ENCODE measurements at places on chromosomes 13 and 19.

GRCh38 chr13:85575110-85575509 lies 224.1 kb downstream of the SLITRK6 start:
- no peaks in the 10 kb centered on the region for H3K27me3 ChIP-seq
- no peaks in the 10 kb centered on the region for H3K36me3 ChIP-seq

DNA sequence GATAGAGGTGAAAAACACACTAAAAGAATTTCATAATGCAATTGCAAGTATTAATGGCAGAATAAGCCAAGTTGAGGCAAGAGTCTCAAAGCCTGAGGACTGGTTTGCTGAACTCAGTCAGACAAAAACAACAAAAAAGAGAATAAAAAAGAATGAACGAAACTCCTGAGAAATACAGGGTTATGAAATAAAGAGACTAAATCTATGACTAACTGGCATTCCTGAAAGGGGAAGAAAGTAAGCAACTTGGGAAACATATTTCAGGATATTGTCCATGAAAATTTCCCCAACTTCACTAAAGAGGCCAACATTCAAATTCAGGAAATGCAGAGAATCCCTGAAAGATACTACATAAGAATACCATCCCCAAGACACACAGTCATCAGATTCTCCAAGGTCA lies 47.8 kb downstream of the UBL3 start:
- no peak overlapping the region for H3K27ac ChIP-seq
- no peak overlapping the region for H3K4me3 ChIP-seq
- no peaks in the 10 kb centered on the region for H3K36me3 ChIP-seq
- H3K4me1 ChIP-seq = peaks cover 34% of the 10 kb centered on the region
- DNase-seq = no peak
- H3K27me3 ChIP-seq = no peaks in the 10 kb centered on the region

- DNase-seq = peak; percentile 63
- no peak overlapping the region for H3K4me3 ChIP-seq
- no peaks in the 10 kb centered on the region for H3K36me3 ChIP-seq
- peaks cover 7% of the 10 kb centered on the region for H3K4me1 ChIP-seq
These were observed 209.2 kb downstream of the KCTD12 start for GRCh38 chr13:76677043-76677442.

- peak; percentile 79 for DNase-seq
- peak overlapping the region; percentile 78 for H3K27ac ChIP-seq
- H3K27me3 ChIP-seq = no peaks in the 10 kb centered on the region
- H3K4me1 ChIP-seq = peaks cover 13% of the 10 kb centered on the region
- peaks cover 2% of the 10 kb centered on the region for H3K36me3 ChIP-seq
These were observed 14.7 kb downstream of the TLE5 start for GRCh38 chr19:3047496-3048189.

DNA sequence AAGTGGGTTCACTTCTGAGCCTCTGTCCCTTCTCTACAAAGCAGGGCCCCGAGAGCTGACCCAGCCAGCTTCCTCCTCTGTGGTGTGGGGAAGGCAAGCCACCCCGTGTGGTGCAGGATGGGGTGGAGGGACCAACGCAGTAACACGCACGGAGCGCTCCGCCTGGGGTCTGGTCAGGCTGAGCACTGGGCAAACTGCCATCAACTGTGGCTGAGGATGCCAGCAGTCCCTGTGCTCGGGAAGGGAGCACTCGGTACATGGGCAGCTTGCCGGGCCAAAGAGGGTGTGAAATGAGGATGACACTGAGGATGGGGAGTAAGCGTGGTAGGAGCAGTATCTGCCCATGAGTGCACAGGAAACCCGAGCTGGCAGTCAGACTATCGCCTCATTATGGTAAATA lies 7.6 kb upstream of the GMIP start:
- H3K4me3 ChIP-seq = no peak overlapping the region
- peak; percentile 59 for DNase-seq
- H3K27ac ChIP-seq = no peak overlapping the region
- H3K36me3 ChIP-seq = peaks cover 99% of the 10 kb centered on the region

DNA sequence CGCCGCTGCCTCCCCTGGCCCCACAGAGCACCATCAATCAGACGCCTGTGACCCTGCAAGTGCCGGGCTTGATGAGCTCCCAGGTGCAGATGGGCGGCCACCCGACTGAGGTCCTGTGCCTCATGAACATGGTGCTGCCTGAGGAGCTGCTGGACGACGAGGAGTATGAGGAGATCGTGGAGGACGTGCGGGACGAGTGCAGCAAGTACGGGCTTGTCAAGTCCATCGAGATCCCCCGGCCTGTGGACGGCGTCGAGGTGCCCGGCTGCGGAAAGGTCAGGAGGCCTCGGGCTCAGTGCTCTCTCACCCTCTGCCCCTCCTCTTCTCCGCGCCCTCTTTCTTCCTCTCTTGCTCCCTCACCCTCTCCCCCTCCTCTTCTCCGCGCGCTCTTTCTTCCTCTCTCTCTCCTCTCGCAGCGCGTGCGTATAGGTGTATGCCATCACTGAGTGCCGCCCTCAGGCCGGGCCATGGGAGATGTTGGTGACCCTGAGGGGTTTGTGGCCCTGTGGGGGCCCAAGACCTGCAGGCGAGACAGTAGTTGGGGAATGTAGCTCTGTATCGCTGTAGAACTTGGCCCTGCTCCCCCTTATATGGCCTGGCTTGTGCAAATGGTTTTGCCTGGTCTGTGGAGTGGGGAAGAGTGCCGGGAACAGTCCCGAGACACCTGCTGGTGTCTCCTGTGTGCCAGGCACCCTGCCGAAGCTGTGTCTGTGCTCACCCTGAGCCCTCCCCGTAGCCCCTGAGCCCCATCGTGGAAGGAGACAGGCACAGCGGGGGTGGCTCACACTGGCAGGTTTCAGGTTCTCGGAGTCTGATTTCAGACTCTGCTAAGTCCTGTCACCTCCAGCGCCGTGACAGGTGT lies 5.4 kb upstream of the EPN1 start:
- no peak overlapping the region for H3K4me3 ChIP-seq
- DNase-seq = no peak
- peaks cover 71% of the 10 kb centered on the region for H3K36me3 ChIP-seq
- peaks cover 55% of the 10 kb centered on the region for H3K4me1 ChIP-seq
- no peaks in the 10 kb centered on the region for H3K27me3 ChIP-seq

GRCh38 chr19:35491836-35492360 lies 1.6 kb upstream of the KRTDAP start:
- no peaks in the 10 kb centered on the region for H3K36me3 ChIP-seq
- H3K4me1 ChIP-seq = peaks cover 8% of the 10 kb centered on the region
- DNase-seq = no peak
- H3K27me3 ChIP-seq = peaks cover 39% of the 10 kb centered on the region
- no peak overlapping the region for H3K4me3 ChIP-seq

DNA sequence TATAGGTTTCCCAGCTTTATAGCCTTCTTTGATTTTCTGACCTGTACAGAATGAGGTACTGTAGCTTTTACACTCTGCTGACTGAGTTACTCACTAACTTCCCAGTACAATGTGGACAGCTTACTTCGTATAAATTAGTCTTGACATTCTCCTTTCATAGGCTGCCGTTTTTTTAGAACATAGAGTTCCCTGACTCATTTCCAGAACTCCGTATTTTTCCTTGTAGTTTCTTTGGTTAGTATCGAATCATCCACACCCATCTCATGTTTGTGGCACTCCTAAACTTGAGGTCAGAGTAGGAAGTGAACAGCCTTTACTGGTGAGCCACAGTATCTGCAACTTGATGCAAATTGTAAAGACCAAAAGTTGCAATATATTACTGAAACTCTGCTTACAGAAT lies 303.9 kb downstream of the SLITRK5 start:
- H3K27me3 ChIP-seq = no peaks in the 10 kb centered on the region
- no peak overlapping the region for H3K27ac ChIP-seq
- DNase-seq = no peak
- H3K4me3 ChIP-seq = no peak overlapping the region
- H3K36me3 ChIP-seq = no peaks in the 10 kb centered on the region

DNA sequence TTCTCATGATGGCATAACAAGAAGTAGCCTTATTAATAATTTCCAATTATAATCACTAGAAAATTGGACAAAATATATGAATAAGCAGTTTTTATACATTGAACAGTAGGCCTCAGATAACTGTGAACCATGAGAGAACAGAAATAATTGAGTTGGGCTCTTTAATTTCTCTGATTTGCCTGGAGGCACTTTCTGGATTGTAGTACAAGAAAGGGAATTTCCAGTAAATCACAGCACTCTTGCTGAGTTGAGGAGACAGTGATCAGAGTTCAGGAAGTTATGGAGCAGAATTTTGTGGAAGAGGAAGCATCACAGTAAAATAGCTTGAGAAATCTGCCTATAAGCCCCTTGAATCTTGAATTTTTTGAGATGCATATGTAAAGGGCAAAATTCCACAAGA lies 216.2 kb downstream of the MAB21L1 start:
- H3K27ac ChIP-seq = no peak overlapping the region
- H3K27me3 ChIP-seq = no peaks in the 10 kb centered on the region
- DNase-seq = no peak
- H3K4me1 ChIP-seq = no peaks in the 10 kb centered on the region
- no peak overlapping the region for H3K4me3 ChIP-seq
- H3K36me3 ChIP-seq = no peaks in the 10 kb centered on the region

DNA sequence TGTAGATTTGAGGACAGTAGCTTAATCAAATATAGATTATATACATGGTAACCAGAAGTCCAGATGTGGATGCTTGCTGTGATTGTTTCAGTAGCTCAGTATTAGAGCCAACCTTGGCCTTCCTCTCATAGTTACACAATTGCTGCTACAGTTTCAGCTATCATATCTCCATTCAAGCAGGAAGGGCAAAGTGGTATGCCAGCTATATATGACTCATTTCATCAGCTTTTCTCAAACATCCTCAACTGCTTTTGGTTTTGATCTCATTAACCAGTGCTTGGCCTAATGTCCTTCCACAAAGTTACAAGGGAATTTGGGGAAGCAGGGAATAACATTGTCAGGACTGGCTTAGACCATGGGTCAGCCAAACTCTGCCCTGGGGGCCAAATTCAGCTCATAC lies 73.0 kb upstream of the MAB21L1 start:
- no peak for DNase-seq
- no peak overlapping the region for H3K27ac ChIP-seq
- no peak overlapping the region for H3K4me3 ChIP-seq
- H3K4me1 ChIP-seq = peaks cover 8% of the 10 kb centered on the region

GRCh38 chr13:105908586-105908985 lies 626.9 kb downstream of the EFNB2 start:
- H3K27me3 ChIP-seq = no peaks in the 10 kb centered on the region
- H3K36me3 ChIP-seq = no peaks in the 10 kb centered on the region

DNA sequence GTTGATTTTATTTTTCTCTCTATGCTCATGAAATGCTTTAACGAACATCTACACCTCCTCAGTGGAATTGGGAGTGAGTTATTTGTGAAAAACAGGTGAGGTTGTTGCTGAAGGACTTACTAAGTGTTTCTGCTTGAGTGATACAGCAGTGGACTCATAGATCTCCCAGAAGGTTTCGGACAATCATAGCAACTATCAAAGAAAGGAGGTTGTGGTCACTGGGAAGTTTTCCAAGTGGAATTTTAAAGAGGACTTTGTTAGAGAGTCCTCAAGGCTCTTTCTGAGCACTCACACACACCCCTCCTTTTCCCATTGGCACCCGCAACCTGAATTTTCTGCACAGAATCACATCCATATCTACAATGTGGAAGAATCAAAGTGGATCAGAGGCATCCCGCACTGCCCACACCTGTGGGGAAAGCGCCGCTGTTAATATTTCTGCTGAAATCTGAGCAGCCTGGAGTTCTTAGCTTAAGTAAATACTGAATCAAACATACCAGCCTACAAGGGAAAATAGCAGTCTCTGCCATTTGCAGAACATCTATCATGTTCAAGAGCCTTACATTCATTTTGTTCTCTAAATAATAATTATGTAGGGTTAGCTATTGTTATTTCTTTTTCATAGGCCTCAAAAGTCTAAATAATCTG lies 719.4 kb downstream of the DIAPH3 start:
- H3K4me3 ChIP-seq = no peak overlapping the region
- H3K27me3 ChIP-seq = no peaks in the 10 kb centered on the region
- H3K4me1 ChIP-seq = peaks cover 5% of the 10 kb centered on the region
- no peaks in the 10 kb centered on the region for H3K36me3 ChIP-seq
- peak overlapping the region; percentile 22 for H3K27ac ChIP-seq
- DNase-seq = no peak

GRCh38 chr13:97212601-97213040 lies 9.5 kb upstream of the MBNL2 start:
- no peak overlapping the region for H3K4me3 ChIP-seq
- no peaks in the 10 kb centered on the region for H3K36me3 ChIP-seq
- H3K27ac ChIP-seq = no peak overlapping the region
- H3K4me1 ChIP-seq = peaks cover 9% of the 10 kb centered on the region

DNA sequence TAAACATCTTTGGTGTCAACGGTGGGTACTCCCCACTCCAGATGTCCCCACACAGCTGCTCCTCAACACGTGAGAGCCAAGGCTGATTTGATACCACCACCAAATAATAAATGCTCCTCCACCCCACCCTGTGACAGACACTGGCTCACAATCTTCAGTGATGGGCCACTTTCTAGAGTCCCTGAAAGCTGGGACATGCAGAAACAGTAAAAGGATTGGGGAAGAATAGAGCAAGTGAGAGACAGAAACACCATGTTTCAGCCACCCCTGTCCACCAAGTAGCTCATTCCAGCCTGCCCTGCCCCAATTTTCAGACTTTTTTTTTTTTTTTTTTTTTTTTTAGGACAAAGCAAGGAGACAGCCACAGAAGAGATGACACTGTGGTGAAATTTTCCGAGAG lies 1.6 kb downstream of the SLC46A3 start:
- peaks cover 55% of the 10 kb centered on the region for H3K4me1 ChIP-seq
- DNase-seq = no peak
- H3K27me3 ChIP-seq = no peaks in the 10 kb centered on the region
- H3K4me3 ChIP-seq = peak overlapping the region; percentile 82
- H3K27ac ChIP-seq = peak overlapping the region; percentile 99

DNA sequence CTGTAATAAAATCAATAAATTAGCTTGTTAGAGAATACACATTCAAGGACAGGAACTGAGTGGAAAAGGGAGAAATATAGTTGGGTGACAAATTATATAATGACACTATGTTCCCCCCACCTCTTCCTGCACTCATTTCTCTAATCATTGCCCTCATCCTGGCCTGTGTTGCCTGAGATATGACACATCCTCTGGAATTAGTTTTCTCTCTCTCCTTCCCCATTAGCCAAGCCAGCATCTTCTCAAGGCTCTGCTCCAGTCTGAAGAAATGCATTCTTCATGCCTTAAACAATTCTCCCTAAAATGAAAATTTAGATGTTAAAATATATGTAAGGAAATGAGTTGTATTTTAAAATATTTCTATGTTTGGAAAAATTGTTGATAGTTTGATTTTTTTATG lies 280.3 kb downstream of the POU4F1 start:
- H3K4me3 ChIP-seq = no peak overlapping the region
- DNase-seq = no peak
- H3K36me3 ChIP-seq = no peaks in the 10 kb centered on the region
- no peak overlapping the region for H3K27ac ChIP-seq
- H3K4me1 ChIP-seq = no peaks in the 10 kb centered on the region

DNA sequence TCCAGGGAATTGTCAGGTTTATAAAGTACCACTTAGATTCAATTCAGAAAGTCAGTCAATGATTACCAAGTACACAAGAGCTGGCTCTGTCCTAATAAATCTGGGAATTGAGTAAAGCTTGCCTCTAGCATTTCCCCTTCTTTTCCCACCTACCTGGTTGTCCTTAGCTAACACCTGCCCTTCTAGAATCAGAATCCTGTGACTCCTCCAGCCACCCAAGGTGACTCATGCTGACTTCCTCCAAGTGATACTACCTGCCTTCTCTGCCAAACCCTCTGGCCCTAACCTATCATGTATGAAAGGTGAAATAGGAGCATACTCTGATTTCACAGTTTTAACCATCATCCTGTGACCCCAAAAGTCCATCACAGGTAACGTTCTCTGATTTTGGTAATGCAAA lies 151.2 kb downstream of the DIAPH3 start:
- H3K27me3 ChIP-seq = no peaks in the 10 kb centered on the region
- H3K4me1 ChIP-seq = no peaks in the 10 kb centered on the region
- H3K36me3 ChIP-seq = no peaks in the 10 kb centered on the region
- no peak overlapping the region for H3K27ac ChIP-seq
- no peak overlapping the region for H3K4me3 ChIP-seq

Measured in left ventricle myocardium inferior (tissue), 1 donor.